Myocyte (in vitro differentiated cells): ENCODE measurements at places on chromosomes 2 and 18. TPM values are rescaled to one million over a fixed set of nuclear protein-coding genes. Genes with fewer than 3 reads are reported as not detected.

ERFE gene
- 8.5 and 10.1 TPM in 2 replicates for total RNA-seq

LRPPRC gene
- 76.8 and 80.3 TPM in 2 replicates for total RNA-seq

ARHGEF33 gene
- total RNA-seq, result 0.26 and 0.27 TPM in 2 replicates

EGR4 gene
- total RNA-seq, result not detected in 2 replicates

C1QL2 gene
- 0.27 and 0.68 TPM in 2 replicates for total RNA-seq

GREB1L gene
- total RNA-seq, result 8.0 and 8.8 TPM in 2 replicates

RAPGEF4 gene
- 0.47 and 1.5 TPM in 2 replicates for total RNA-seq

LYPD1 gene
- 0.64 TPM in 1 of 2 replicates, not detected in the other for total RNA-seq

FMNL2 gene
- total RNA-seq, result 6.9 and 7.0 TPM in 2 replicates

SLC16A14 gene
- 0.52 and 0.80 TPM in 2 replicates for total RNA-seq

EIF2AK2 gene
- total RNA-seq, result 26.6 and 31.1 TPM in 2 replicates

HOXD13 gene
- total RNA-seq, result not detected in 2 replicates

SCN9A gene
- total RNA-seq, result 2.8 and 2.9 TPM in 2 replicates

IL1RN gene
- not detected in 2 replicates for total RNA-seq

KCNS3 gene
- total RNA-seq, result 8.8 and 18.0 TPM in 2 replicates

TCF7L1 gene
- total RNA-seq, result 0.53 and 0.78 TPM in 2 replicates

PCBP1 gene
- total RNA-seq, result 58.6 and 60.0 TPM in 2 replicates

HAAO gene
- not detected in 2 replicates for total RNA-seq

CYP26B1 gene
- 0.10 and 0.19 TPM in 2 replicates for total RNA-seq
